ENCODE measurements at places on chromosomes 6 and 20.
A peak's percentile ranks its signal among the peaks of the same experiment; 100 is the strongest.

DNA sequence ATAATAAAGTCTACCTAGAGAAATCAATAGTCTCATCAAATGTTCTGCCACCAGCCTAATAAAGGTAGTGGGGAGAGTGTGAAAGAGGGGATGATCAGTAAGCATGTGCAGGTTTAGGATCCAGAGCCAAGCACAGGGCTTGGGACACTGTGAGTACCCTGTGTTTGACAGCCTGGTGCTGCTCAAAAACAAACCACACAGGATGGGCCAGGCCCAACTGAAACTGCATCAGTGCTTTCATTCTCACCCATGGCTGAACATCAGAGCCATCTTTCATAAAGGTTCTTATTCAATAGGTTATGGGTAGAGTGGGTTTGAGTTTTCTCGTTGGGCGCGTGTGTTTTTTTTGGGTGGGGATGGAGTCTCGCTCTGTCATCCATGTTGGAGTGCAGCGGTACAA, 87.3 kb upstream of the NHSL1 start:
- no peak for DNase-seq

- DNase-seq, result no peak
Measured at GRCh38 chr6:132568611-132569010, 1.5 kb upstream of the TAAR6 start.

- peak; percentile 63 for DNase-seq
Measured at GRCh38 chr6:33313105-33313708, 671 bp downstream of the TAPBP start.

DNA sequence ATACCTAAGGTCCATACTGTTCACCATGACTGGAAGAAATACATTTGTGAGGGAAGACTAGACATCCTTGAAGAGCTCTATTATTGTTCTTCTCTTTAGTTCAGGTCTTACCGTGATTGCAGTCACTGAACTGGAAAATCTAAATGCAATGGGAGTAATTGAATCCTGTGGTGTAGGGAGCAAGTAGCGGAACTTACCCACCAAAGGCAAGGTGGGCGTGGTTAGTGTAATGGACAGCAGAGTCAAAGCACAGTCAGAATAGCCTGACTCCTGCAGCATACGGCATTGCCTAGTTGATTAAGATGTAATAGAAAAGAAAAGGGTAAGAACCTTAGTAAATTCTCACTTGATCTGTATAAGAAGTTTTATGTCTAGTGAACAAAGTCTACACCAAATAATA, 679.7 kb upstream of the EPHA7 start:
- DNase-seq, result no peak

DNA sequence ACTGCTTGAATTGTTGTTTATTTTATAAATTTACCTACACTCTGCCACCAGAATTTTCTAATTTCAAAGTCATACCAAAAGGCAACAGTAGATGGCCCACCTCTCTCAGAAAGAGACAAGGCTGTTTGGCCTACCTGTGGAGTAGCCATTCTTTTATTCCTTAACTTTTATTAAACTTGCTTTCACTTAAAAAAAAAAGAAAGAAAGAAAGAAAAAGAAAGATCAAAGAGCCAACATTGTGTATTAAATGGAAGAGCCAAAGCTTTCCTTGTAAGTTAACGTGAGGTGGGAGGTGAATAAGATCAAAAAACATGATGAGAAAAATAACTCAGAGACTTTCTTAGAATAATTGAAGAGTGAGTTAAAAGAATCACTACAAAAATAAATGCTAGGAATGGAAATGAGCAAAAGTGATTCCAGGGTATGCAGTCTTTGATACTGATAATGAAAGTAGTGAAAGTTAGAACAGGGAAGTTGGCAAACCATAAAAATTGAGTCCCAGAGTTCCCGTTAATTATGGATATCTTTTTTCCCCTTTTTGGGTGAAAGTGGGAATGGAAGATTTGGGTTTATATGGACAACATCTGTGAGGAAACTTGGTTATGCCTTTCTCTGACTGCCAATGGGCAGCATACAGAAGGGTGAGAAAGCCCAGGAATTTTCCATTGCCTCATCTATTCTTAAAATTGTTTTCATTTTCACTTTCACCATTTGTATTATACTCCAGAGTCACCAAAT, 35.9 kb upstream of the MYB start:
- peak; percentile 38 for DNase-seq

DNA sequence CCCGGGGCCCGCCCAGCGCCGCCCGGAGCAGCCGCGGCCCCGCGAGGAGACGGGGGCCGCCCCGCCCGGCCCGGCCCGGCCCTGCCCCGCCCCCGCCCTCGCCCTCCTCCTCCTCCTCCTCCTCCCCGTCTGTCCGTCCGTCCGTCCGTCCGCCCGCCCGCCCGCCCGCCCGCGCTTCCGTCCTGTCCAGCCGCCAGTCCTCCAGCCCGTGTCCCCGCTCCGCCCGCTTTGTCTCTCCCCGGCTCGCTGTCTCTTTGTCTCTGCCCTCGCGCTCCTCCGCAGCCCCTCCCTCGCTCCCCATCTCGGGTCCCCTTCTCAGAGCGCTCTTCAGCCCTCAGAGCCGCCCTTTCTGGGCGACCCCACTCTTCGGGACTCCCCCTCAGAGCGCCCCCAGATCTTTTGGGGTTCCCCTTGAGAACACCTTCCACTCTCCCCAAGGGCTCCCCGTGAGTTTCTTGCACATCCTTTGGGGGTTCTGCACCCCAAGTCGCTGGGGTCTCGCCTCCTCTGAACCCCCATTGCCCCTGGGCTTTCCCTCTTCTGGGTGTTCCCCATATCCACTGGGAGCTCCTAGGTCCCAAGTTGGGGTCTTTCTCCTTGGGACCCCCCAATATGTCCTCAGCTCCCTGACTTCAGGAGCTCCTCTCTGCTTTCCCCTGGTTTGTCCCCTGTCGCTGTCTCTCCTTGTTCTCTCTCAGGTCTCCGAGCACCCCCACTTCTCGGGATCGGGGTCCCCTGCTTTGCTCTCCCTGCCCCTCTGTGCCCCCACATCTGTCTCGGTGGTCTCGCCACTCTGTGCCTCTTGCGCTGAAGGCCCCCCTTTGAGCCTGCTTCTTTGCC, 79.5 kb upstream of the MYL9 start:
- DNase-seq, result peak; percentile 78

DNA sequence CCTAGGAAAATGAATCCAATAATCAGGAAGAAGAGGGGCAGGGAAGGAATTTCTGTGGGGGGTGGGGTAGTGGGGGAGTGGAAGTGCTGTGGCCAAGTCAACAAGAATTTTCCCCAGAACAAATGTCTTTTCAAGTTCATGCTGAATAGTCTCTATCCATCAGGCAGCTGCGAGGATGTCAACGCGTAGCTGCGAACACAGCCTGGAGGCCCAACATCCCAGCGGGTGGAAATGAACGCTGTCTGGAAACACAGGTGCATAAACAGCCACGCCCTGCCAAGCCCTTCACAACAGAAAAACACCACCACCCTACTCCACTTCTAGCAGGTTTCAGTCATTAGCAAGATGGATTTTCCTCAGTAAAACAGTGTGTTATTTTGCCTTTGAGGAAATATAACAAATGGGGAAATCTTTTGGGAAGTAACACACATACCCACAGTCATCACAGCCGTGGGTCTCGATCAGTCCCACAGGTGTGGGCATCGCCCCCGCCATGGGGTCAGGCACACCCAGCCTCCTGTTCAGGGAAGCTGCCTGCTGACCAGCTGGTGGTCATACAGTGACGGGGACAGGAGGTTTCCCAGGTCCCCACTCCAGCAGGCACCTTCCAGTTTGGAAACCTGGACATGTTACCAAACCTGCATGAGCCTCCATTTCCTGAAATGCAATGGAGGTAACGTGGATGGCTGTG, 112.1 kb upstream of the THBS2 start:
- no peak for DNase-seq

GRCh38 chr6:26028746-26029569, 58.3 kb upstream of the HFE start:
- peak; percentile 52 for DNase-seq

- no peak for DNase-seq
Measured at GRCh38 chr6:75020376-75020775, 185.5 kb downstream of the COL12A1 start.

GRCh38 chr6:25547797-25548196, 104.2 kb upstream of the SCGN start:
- no peak for DNase-seq

DNA sequence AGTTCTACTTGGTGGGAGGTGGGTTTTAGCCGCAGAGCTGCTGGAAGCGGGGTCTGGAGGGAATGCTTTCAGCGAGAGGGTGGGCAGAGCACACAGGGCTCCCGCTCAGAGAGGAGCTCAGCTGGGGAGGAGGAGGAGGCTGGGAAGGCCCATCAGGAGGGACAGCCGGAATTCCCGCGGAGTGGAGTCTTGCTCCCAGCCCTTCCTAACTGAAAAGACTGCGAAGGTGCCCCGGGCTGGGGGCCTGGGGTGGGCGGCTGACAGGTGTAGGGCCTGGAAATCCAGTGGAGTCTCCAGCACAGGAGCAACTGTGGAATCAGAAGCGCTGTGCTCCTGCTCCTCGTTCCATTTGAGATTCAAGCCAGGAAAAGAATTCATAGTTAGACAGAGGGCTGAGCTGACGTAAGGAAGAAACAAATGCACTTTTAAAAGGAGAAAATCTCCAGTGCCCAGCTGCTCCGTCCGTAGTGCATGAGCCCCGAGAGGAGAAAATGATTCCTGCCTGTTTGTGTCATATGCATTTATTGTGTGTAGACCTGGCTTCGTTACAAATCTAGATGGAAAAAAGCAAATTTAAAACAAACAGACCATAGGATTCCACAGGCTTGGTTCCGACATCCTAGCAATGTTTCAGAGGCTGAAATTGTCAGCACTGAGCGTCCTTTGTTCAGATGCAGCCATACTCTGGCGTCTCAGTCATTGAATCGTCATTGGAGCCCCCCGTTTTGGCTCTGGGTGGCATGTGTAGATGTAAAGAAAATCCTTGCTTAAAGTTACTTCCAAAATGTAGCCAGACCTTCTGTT, 197.7 kb downstream of the SMOC2 start:
- no peak for DNase-seq

- DNase-seq, result no peak
Measured at GRCh38 chr20:24560571-24561491, 91.4 kb downstream of the SYNDIG1 start.

- DNase-seq, result no peak
Measured at GRCh38 chr6:122012578-122012977, 386.9 kb upstream of the HSF2 start.

DNA sequence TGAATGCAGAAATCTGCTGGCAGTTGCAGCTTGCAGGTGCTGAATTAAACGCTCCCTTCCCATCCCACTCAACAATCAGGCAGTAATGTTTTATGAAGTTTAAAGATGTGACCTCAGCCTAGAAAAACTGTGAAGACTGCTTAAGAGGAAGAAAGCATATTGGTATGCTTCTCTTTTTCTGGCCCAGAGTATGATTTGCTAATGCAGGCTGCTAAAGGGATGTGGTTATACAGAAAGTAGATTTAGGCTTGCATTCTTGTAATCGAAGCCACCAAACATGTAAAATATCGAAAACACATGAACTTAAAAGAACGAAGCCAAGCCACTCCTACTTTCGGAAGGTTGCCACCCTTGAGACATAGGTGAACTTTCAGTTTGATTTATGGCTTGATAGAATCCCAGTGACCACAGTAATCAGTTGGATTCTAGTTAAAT, 40.7 kb downstream of the MAP3K5 start:
- DNase-seq, result no peak

DNA sequence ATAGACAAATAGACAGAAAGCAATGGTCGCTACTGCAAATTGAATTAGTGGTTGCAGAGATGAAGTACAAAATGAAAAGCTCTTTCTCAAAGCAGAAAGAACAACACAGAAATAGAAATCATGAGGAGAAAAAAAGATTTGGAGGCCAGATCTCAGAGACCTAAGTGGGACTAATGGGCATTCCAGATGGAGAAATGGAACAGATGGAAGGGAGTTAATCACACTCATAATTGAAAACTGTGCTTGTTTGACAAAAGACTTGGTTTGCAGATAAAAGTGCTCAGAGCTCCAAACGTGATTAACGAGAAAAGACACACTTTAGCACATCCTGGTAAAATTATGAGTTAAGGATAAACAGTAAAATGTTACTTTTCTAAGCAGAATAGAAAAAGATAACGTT, 58.1 kb upstream of the SNRPB2 start:
- no peak for DNase-seq

DNA sequence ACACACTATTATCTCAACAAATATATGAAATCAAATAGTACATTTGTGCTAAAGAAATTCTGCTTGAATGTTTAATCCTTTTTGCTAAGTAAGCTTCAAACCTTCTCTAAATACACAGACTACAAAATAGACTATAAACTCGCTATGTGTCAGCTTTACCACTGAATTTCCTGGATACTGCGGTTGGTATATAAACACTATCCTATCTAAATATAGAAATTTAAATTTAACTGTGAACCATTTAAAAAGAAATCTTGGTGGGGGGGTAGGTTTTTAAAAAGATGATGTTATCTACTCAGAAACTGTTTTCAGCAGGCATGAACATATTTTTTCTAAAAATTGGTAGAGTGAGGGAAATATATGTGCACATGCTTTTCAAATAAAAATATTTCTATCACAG, 306.5 kb upstream of the RUNX2 start:
- DNase-seq, result no peak

DNA sequence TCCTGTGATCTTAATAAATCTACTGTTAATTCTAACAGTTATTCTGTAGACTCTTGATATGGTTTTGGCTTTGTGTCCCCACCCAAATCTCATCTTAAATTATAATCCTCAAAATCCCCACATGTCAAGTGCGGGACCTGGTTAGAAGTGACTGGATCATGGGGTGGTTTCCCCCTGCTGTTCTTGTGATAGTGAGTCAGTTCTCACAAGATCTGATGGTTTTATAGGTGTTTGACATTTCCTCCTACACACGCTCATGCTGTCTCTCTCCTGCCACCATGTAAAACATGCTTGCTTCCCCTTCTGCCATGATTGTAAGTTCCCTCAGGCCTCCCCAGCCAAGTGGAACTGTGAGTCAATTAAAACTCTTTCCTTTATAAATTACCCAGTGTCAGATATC, 10.5 kb upstream of the EPB41L2 start:
- no peak for DNase-seq

DNA sequence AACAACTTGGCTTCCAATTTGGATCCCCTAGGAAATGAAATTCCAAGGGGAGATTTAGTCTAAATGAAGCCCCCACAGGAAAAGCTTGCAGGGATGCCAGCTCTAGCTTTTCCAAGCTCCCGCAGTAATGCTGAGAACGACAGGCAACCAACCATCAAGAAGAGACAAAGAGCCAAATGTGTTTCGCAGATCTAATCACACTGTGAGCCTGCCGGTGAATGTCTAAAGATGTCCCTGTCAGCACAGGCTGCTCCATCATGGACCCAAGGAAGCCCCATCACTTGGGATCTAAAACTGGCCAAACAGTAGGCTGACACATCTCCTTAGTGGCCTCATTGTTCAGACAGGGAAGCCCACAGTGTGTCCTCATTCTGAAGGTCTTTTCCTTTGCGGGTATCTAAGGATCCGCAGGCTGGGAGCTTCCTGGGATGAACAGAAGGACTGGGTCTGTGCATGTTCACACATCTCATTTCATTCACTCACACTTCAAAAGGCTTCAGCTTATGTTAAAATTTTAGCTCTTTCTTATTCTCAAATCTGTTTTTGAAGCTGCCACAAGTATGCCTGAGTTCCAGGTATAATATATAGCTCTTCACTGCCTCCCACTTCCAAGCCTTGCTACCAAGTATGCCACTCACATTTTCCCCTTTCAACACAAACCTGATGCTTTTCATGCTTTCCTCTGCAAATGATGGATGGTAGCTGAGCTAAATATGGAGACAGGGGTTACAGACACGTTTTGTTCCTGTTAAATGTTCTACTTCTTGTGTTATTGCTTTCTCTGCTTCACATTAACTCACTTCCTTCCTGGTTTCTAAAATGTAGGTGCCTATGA, 229.8 kb downstream of the HIVEP2 start:
- no peak for DNase-seq

All from HAP-1 (cell line).